ENCODE measurements at places on chromosomes 6 and 20.

DNA sequence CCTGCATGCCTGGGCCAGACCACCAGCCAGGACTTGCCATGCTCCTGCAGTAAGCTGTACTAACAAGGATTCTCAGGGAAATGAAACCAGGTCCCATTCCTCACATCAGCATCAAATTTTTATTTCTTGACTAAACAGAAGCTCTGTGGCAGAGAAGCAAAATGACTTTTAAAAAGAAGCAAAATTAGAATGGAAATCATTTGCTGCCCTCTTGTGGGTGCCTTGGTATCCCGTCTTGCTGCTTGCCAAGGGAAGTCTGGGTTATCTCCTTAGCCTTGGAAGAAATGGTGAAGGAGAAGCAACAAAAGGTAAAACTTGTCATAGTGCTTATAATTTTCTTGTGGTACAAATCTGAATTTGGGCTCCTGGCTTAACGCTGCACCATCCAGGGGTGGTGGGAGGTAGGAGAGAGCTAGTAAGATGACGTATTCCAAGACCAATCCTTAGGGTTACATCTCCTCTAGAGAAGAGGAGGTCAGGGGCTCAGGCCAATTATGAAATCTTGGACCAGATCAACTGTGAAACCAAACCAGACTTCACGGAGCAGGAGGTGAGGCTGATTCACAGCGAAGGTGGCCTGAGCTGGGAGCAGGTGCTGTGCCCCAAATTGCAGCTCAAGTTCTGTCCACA lies 107.5 kb downstream of the FAXC start:
- DNase-seq, result peak; percentile 33

DNA sequence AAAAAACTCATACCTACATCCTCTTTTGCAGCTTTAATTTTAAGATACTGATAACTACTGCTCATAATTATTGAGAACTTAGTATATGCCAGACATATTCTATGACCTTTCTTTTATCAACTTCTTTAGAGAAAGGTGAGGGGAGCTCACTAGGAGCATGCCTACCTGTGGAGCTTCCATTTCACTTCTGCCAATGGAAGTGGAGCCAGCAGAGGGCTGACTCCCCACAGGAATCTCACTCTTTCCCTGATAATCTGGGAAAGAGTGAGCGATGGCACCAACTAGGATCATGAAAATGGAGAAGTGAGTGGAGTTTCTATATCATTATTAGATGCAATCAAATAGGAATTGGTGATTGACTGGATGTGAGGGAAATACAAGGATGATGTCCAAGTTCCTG lies 484.9 kb downstream of the LMBRD1 start:
- DNase-seq, result no peak

DNA sequence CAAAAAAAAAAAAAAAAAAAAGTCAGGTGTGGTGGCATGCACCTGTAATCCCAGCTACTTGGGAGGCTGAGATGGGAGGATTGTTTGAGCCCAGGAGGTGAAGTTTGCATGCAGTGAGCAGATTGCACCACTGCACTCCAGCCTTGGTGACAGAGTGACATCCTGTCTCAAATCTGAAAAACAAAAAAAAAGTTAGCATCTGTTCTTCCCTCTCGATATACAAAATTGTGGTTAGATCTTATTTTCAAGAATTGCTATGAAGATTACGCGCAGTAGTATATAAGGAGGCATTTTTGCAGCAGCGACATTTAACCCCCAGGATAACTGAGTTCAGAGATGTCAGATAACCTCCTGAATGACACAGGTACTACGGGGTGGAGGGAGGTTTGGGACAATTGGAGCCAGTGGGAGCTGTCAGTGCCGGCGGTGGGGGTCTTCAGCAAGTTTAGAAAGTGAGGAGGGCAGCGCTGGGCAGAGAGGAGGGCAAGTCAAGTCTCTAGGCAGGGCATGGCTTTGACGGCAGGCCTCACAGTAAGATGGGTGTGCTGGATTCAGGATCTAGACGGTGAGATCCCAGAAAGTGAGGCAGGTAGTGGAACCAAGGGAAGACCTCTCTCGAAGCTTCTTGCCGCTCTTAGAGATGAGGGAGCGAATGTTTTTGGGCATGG lies 26.2 kb upstream of the MRPS18A start:
- DNase-seq, result no peak

DNA sequence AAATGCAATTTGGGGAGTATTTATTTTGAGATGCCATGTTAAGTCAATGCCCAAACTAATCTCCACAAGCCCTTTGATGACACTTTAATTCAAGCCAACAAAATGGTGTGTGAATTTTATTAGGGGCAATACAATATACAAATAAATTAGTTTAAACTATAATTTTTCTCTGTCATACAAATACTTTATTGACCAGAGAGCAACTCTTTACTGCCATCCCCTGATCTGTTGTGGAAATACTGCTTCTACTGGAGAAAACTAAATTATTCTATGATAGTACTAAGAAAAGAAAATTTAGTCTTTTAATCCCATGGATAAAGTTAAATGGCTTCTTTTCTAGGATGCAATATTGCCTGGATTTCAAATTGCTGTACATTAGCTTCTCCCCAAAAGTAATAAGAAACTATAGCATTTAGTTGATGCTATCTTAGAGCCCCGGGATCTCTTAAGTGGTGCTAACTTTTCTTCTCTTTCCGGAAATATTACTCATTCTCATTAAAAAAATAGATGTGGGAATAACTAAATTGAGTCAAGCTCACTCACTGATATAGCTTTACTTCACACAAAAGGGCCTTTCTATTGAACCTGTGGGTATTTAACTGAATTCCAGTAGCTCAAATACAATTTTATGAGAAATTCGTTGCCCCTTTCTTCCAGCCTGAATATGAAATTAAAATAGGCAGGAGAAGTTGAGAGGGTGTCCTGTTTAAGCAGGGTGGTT lies 49.2 kb downstream of the SMPDL3A start:
- peak; percentile 38 for DNase-seq

- DNase-seq, result no peak
Measured at GRCh38 chr6:128638817-128639216, 118.4 kb upstream of the PTPRK start.

- no peak for DNase-seq
Measured at GRCh38 chr6:15166121-15166520, 79.7 kb upstream of the JARID2 start.

- DNase-seq, result no peak
Measured at GRCh38 chr6:128206610-128207426, 306.0 kb upstream of the THEMIS start.

GRCh38 chr20:53975761-53976160 lies 94.6 kb downstream of the BCAS1 start:
- no peak for DNase-seq

GRCh38 chr20:44780226-44780625 lies 30.1 kb downstream of the RIMS4 start:
- peak; percentile 58 for DNase-seq

DNA sequence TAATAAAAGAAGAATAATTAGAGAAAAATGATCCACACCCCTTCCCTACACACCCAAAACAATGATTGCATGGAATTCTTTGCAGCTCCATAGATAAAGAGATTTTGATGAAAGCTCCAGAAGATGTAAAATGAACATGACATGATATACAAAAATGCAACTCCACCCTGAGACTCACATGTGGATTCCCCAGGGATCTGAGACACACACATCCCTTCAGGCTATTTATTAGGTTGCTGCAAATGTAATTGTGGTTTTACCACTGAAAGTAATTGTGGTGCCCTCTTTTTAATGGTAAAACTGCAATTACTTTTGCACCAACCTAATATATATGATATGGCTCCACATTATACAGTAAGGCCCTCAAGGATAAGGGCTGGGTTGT lies 40.4 kb upstream of the TBC1D7 start:
- DNase-seq, result peak; percentile 53

DNA sequence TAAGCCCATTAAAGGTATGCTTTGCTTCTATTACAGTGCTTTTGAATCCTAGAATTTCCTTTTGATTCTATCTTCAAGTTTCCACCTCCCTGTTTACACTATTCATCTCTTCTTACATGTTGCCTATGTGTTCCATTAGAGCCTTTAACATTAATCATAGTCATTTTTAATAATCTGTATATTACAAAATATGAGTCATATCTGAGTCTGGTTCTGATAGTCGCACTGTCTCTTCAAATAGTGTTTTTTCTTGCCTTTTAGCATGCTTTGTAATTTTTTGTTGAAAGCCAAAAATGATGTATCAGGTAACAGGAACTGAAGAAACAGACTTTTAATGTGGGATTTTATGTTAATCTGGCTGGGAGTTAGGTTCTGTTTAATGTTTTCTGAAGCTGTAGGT lies 68.4 kb downstream of the DNAAF9 start:
- DNase-seq, result no peak

DNA sequence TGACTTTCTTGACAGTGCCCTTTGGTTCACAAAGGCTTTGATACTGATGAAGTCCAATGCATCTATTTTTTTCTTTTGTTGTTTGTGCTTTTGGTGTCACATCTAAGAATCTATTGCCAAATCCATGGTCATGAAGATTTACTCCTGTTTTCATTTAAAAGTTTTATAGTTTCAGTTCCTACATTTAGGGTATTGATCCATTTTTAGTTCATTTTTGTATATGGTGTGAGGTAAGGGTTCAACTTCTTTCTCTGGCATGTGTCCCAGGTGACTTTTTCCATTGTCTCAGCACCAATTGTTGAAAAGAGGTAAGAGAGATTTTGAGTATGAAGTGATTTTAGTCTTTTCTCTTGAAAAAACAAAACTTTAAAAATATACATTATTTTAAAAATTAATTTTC lies 260.6 kb downstream of the GMPR start:
- DNase-seq, result no peak

- DNase-seq, result no peak
Measured at GRCh38 chr6:13368079-13368730, 39.9 kb upstream of the TBC1D7 start.

DNA sequence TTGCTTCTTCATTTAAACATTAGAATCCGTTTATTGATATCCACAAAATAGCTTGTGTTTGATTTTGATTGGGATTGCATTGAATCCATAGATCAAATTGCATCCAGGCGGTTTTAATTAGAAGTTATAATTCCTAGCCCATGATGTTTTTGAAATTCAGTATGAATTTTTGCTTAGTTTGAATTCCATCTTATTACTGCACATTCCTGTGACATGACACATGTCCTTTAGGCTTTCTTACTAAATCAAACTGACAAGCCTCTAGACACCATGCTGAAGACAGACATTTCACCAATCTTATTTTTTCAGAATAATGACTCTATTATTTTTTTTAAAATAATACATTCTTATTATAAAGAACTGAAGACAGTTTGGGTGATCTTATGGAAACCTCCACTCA lies 21.4 kb upstream of the PI16 start:
- peak; percentile 62 for DNase-seq

- DNase-seq, result peak; percentile 68
Measured at GRCh38 chr6:24689964-24690363, 23.1 kb downstream of the ACOT13 start.

GRCh38 chr20:44068316-44069201 lies 118.4 kb downstream of the JPH2 start:
- DNase-seq, result no peak

DNA sequence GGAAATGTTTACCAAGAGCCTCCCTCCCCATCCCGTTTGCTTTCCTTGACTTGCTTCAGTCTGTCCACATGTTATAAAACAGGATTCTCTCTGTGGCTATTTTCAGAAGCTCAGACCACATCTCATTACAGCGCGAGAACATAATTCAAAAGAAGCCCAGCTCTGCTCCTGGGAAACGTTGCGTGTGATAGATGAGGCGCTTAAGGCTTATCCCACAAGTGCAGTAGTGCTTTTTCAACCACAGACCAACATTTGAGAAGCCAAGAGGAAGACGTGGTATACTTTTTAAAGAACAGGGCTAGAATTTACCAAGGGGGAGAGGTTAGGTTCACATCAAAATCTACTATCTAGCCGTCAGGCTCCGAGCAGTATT lies 239.5 kb downstream of the SLC24A3 start:
- no peak for DNase-seq

- peak; percentile 100 for DNase-seq
Measured at GRCh38 chr6:111591370-111591900, 14.2 kb downstream of the TRAF3IP2 start.

DNA sequence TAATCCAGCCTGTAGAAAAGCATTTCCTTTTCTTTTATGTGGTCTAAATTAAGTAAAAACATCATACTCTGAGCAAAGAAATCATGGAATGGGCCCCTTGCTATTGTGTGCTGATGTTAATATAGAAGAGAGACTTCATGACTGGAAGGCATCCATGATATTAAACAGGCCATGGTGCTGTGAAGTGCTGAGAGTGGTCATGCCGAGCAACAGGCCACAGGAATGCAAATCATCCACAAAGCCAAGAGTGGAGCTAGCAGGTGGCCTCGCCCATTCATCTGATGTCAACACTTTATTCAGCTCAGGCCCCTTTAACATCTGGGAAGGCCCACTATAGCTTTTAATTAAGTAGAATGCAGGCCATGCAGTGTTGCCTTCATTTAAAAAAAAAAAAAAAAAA lies 115.2 kb upstream of the HMGCLL1 start:
- peak; percentile 75 for DNase-seq

DNA sequence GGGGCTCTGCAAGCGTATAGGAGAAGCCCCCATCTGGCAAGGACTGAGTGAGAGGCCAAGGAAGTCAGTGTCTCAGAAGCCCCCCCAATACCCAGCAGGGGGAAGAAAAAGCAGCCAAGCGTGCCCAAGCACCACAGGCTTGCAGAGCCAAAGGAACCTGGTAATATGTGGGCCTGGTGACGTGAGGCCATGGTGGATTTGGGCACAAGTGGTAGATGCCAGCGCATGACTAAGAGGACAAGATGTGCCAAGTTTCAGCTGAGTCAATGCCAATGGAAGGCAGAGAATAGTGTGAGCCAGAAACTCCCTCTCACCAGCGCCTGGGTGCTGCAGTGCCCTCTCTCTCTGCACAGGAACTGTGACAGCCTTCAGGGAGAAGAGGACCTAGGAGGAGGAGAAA lies 110.0 kb downstream of the QRSL1 start:
- no peak for DNase-seq

DNA sequence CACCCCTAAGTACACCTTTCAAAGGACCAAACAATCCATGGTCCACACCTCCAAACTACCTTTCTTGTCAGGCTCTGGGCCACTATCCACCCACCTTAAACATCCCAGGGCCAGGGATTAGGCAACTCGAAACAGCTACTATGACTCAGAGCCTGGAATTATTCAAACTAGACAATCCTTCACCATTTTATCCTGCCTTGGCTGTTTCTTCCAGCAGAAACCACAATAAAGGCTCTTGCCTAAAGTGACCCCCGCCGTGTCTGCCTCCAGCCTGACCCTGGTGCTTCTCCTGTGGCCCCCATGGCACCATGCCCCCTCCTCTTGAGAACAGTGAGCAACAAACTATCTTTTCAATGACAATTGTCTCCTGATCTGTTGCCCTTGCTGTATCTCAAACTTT lies 195.5 kb downstream of the EPM2A start:
- DNase-seq, result peak; percentile 65

GRCh38 chr6:40988634-40989033 lies 50.4 kb downstream of the UNC5CL start:
- no peak for DNase-seq

DNA sequence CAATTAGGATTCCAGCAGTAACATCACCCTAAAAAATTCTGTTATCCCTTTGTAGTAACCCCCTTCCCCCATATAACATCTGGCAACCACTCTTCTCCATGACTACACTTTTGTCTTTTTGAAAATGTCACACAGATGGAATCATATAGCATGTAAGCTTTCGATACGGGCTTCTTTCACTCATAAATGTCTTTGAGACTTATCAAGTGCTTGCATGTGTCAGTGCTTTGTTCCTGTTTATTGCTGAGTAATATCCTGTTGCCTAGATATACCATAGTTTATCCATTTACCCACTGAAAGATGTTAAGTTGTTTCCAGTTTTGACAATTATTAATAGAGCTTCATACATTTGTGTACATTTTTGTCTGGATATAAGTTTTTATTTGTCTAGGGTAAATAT lies 10.4 kb upstream of the SNPH start:
- DNase-seq, result no peak
